Activated T-helper 9 cell treated with anti-CD3 and anti-CD28 coated beads, Interleukin-2, amount 50 U/mL, for 16 hours (primary cell): ENCODE measurements at places on chromosomes 3 and 15.

DNA sequence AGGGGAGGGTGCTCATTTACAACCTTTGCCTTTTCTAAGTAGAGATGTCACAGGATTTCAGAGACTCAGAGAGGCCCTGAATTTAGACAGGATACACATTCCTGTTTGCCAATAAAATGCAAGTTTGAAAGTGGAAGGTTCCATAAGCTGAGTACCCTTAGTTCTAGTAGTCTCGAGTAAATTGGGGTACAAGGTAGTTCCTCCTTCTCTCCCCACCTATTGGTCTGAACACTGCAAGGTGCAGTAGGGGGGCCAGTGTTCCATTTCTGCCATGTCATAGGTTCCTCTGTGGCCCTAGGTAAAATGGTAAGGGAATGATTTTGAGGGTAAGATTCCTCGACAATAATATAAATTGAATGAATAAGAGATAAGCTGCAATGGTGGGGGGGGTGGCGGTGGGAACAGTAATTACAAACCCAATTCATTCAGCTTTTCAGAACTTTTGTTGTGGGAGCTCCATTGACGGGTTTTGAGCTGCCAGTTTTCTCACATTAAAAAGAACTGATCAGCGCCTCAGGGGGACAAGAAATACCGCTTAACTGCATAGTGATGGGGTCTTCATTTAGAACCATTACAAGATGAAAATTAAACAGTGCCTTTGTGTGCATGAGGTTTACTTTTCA, 5.9 kb downstream of the SOX2 start:
- DNase-seq, result no peak

DNA sequence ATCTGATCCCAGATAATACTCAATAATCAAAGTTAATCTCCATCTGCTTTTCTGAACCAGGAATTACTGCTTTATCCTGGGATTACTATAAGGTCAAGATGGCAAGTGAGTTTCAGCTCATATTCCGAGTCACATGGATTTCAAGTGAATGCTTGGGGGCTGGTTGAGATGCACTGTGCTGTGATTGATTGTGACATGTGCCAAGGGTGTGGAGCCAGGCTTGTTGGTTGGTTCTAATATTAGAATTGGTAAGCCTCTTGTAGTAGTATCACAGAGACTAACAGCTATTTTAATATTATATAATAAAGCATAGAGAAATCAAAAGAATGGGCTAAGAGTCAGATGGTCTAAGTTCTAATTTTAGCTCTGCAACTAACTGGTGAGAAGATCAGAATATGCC, 74.2 kb upstream of the ICE2 start:
- no peak for DNase-seq

- DNase-seq, result no peak
Measured at GRCh38 chr3:18791752-18792151, 356.6 kb upstream of the KCNH8 start.

GRCh38 chr3:37969596-37970100, 20.9 kb upstream of the VILL start:
- no peak for DNase-seq

GRCh38 chr15:37767841-37768455, 166.5 kb upstream of the TMCO5A start:
- DNase-seq, result no peak

DNA sequence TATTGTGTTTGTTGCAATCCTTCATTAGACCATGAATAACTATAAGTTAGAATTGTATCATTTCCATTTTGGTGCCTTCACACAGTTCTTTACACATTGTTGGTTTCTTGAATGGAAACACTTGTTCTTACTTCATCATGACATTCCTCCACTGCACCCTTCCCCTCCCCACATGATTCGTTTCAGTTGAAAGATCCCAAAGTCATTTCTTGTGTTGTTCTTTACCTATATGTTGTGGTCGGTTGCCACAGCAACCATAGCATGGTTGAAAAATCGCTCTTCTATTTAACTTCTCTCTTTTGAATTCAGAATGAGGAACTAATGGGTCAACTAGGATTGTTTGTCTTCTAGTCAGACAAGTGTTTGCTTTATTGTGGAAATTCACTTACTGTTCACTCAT, 103.3 kb downstream of the IL1RAP start:
- no peak for DNase-seq

GRCh38 chr3:20380295-20380694, 194.3 kb upstream of the SGO1 start:
- DNase-seq, result no peak

GRCh38 chr3:83453056-83453455, 1505.7 kb upstream of the CADM2 start:
- no peak for DNase-seq

DNA sequence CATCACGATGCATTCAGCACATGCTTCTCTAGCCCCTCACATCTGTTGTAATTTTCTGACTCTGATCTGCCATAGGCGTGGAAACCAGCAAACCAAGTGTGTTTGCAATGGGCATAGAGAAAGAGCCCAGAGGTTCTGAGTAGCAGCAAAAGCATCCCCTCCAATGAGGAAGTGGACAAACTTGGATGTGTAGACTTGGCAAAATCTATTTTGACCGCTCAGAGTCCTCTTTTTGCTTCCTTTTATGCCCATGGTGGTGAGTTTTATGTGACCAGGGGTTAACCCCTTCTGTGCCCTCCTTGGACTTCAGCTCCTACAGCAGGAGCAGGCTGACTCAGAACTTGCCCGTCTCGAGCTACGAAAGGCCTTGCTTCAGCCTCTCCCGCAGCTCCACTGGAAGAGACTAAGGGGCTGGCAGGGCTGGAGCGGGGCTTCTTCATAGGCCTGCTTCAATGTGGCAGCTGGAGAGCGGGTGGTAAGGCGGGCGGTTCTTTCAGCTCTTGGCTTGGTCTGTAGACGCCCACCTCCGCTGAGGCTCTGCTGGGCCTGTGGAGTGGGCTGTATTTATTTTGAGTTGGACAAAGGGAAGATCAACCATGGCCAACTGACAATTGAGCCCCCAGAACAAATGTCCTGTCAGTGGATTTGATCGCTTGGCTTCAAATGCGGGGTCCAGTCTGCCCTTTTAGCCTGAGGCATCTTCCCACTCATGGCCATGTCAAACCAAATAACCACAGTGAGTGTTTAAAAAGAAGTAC, 6.5 kb upstream of the ETV5 start:
- DNase-seq, result no peak

DNA sequence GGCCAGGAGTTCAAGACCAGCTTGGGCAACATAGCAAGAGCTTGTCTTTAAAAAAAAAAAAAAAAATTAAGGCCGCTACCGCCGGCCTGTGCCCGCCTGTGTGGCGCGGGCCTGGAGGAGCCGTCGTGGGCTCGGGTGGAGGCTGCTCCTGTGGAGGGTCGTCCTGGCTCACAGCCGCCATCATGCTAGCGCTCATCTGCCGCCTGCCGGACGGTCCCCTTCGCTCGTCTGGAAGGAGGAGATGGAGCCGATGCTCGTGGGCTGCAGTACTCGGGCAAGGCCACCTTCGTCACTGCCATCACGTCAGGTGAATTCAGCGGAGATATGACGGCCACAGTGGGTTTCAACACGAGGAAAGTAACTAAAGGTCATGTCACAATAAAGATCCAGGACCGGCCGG, 37.4 kb downstream of the TFRC start:
- no peak for DNase-seq

GRCh38 chr15:68114356-68114755, 60.2 kb downstream of the PIAS1 start:
- no peak for DNase-seq

GRCh38 chr3:101464235-101464634, 48.8 kb downstream of the SENP7 start:
- no peak for DNase-seq

DNA sequence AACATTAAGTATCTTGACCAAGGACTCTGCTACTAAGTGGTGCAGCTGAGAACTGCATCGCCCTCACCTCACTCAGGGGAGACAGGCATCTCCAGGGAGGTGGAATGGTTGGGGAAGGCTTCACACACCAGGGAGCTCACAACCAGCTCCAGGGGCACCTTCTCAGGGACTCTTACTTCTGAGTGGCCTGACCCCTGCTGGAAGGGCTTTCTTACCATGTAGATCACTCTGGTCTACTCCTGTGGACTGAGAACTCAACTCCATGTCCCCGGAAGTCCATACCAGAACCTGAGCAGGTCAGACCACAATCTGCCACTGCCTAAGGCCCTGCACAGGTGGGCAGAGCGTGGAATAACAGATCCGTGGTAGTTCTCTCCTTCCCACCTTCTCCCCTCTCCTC, 140.5 kb downstream of the TLE3 start:
- no peak for DNase-seq

- no peak for DNase-seq
Measured at GRCh38 chr3:122410639-122411038, 5.2 kb downstream of the WDR5B start.

GRCh38 chr3:66638717-66639116, 137.9 kb upstream of the LRIG1 start:
- DNase-seq, result no peak

DNA sequence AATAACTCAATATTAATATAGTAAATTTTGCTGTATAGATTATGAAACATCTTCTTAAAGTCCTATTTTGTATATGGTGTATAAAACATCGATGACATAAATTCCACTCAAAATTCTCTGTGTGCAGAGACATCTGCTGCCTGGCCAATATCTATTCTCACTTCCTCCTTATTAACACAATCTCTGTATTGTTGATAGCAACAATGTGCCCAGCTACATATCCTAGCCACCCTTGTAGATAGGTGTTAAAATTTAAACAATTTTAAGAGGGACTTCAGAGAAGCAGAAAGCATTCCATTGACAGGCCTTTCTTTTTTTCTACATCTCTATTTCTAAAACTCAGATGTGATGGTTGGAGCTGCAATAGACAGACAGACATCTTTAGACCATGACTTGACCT, 72.3 kb downstream of the FGF12 start:
- DNase-seq, result no peak

DNA sequence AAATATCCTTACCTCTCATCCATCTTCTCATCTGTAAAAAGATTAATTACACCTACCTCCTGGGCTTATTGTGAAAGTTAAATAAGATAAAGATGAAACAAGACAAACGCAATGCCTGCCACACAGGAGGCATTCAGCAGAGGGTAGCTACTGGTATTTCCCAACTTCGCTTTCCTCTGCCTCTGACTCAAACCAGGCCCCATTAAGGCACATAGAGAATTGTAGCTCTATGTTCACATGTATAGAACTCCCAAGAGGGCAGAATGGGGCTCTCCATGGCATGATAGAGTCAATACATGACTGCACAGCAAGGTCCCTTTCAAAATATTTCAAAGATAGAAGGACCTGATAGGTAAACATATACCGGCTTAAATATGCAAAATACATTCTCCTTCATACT, 1.4 kb downstream of the LYSMD2 start:
- DNase-seq, result no peak

GRCh38 chr3:73586190-73586589, 38.6 kb downstream of the PDZRN3 start:
- no peak for DNase-seq

DNA sequence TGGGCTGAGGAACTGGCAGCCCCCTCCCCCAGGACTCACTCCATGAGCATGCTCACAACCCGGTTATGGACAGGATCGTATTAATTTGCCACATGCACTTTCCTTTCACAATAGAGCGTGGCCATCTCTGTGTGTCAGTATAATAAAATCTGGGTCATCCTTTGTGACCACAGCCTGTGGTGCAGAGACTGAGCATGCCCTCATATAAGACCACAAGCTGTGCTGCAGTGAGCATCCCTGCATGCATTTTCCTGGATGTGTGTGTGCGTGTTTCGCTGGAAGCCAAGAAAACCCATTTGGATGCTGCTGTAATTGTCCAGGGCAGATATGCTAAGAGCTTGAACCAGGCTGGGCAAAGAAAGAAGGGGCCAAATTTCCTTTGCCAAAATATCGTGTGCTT, 39.7 kb downstream of the CYP11A1 start:
- no peak for DNase-seq

GRCh38 chr15:70024521-70024920, 73.2 kb downstream of the TLE3 start:
- no peak for DNase-seq

DNA sequence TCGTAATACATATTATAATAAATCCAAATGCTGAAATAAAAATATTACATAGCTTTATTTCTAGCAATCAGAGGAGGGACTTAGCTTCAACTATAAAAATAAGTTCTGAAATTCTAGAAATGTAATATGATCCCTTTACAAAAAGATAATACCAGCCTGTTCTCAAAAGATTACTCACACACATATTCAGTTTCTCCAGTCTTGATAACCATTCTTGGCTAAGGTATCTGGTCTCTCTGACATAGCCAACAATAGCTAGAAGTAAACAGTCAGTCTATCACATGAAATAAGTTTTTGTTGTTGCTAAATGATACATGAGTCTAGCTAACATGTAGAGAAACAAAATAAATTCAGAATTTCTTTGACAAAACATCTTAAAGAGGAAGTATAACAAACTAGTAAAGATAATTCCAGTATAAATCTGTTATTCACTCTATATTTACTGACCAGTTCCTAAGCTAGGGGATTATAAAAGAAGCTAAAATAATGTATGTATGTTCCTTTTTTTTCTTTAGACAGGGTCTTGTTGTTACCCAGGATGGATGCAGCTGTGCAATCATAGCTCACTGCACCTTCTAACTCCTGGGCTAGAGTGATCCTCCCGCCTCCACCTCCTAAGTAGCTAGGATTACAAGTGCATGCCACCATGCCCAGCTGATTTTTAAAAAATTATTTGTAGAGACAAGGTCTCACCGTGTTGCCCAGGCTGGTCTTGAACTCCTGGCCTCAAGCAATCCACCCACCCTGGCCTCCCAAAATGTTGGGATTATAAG, 170.6 kb downstream of the TBL1XR1 start:
- no peak for DNase-seq

DNA sequence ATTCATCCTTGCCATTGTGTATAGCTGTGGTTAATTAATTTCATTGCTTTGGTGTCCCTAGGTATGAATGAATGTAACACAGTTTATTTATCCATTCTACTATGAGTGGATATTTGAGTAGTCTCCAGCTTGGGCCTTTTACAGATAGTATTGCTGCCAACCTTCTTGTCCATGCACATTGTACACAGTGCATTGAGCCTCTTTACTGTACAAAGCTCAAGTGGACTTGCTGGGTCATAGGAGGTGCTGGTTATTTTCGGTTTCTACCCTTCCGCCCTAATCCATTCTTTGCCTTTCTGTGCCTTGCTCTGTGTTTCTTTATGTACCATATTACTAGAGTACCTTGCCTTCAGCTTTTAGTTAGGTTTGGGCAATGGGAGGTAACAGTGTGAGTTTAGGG, 60.7 kb downstream of the DUT start:
- no peak for DNase-seq
